NAMALWA (cell line): ENCODE measurements at places on chromosomes 6 and 20.

DNA sequence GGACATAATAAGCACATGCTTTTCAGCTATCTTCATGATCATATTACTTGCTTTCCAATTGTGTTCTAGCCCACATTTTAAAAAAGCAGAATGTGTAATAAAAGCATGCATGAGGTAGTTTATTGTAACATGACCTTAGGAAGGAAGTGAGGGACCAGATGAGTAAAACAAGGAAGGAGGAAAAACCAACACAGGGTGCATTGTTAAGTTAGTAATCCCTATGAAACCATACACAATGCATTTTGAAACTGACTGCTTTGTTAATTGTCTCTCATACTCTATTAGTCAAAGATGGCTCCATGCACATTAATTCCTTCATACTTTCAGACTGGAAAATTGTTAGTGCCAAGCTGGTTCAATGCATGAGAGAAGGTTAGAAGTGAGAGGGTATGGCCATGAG, 37.7 kb upstream of the CENPW start:
- DNase-seq: no peak

- no peak for DNase-seq
Observed at GRCh38 chr6:170074435-170074834, 216.4 kb downstream of the DLL1 start.

GRCh38 chr6:135992739-135993138, 141.2 kb downstream of the PDE7B start:
- no peak for DNase-seq

GRCh38 chr6:140388192-140388802, 1013.8 kb upstream of the CITED2 start:
- DNase-seq: no peak

GRCh38 chr20:2708073-2708415, 15.5 kb downstream of the EBF4 start:
- no peak for DNase-seq

DNA sequence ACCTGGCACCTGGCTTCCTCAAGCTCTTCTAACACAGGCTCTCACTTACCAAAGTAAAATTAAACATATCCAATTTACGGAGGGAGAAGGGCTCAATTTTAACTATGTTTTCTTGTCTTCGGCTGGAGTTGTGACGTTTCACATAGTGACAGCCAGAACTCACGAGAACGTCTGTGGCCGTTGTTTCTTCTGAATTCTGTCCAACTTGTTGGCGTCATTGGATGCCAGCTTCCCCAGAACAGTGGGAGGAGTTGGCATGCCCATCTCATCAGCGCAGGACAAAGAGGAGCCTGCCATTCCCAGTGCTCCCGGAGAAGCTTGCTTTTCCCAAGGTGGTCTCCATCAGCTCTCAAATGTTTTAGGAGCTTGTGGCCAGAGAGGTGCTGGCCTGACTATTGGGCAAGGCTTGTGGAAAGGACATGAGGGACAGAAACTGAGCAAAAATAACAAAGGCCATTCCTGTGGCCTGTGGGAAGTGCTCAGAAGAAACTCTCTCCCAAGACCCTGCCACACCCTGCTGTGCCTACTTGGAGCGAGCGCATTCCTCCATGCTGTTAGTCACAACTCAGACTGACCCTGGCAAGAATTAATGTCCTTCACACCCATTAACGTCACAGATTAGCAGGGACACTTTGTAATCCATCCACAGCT, 265.4 kb upstream of the CDH4 start:
- no peak for DNase-seq

DNA sequence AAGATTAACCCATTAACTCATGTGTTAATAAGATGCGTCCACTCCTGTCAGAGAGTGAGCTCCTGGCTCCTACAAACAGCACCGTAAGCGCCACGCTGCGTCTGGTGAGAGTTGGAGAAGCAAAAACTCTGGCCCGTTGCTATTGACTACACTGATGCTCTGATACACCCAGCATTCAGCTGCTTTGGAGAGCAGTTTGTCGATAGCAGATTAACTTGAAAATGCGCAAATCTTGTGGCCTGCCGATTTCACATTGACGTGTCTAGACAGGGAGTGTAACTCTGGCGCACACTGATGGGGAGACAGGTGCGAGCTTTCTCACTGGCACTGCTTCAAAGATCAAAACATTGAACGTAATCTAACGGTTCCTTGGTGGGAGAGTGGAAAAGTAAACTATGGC, 151.7 kb upstream of the RPS6KA2 start:
- no peak for DNase-seq

DNA sequence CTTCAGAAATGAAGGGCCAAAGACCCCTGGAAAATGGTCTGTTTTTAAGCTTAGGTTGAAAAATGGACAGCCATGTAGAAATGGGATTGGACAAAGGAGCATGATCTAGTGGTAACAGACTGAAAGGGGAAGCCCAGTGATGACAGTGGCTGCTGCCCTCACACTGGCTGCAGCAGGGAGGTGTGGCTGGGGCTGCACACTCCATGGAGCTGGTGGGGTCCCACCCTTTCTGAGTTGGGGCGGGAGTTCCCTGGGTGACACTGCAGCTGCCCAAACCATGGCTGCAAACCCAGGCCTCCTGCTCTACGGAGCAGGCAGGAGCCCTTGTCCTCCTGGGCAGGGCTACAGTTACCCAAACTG, 8.5 kb upstream of the PACSIN1 start:
- no peak for DNase-seq

GRCh38 chr6:349491-349921, 42.0 kb upstream of the IRF4 start:
- no peak for DNase-seq

- DNase-seq: no peak
Observed at GRCh38 chr20:1660246-1660645, 2.7 kb upstream of the SIRPG start.

- no peak for DNase-seq
Observed at GRCh38 chr20:611047-611842, 1.1 kb upstream of the TCF15 start.

GRCh38 chr6:80331974-80332373, 225.5 kb downstream of the BCKDHB start:
- no peak for DNase-seq
